ENCODE measurements at places on chromosomes 3 and 15.

DNA sequence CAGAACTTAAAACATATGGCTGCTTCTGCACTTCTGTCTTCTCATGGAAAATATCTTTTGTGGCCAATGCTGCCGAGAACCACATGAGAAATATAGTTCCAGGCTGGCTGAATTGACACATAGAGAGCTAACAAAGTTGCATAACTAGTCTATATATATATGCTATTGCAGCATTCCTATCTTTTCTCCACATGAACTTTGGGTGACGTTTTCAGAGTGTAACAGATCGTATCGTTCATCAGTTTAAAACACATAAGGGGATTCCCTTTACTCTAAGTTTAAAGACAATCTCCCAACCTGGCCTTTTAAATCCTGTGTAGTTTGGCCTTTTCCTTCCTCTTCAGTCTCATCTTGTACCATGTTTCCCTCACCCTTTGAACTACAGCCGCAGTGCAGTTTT lies 394.2 kb upstream of the CBLB start:
- DNase-seq, result no peak

DNA sequence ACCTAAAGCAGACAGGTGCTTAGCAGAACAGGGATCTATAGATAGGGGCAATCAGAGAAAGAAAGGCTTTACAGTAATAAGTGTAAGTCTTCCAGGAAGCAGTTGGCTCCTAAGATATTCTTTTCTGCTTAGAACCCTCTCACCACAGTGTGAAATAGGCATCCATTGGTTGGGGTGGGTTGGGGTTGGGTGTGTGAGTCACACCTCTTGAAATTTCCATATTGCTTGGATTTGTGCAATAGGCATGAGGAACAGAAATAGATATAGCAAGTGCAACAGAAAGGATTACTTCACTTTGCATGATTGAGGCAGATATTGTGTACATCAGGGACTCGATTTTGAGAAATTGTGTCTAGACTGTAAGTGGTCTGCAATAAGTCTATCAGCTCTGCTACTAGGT lies 200.1 kb upstream of the GAP43 start:
- no peak for DNase-seq

DNA sequence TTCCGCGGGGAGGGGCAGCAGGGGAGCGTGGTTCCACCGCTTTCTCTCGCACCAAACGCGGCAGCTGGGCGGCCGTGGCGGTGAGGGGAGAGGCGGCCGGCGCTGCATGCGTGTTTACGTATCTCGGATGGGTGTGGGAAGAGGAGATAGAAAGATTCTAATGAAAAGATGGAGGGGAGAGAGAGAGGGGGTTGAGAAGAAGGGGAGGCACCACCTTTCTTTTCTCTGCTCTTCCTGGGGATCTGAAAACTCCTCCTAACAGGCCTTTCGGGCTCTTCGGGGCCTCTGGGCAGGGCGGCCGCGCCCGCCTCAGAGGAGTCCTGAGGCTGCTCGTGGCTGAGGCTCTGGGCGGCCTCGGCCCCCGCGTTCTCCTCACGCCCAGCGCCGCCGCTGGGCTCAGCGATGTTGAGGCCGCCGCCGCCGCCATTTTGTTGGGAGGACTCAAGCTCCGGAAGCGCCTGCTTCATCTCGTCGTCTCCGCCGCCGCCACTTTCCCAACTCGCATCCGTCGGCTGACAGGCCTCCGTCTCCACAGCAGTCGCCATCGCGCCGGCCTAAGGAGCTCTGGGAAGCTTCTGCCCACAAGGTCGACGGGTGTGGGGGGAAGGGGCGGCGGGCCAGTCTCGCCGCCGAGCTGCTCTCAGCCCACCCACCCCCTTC lies 473 bp downstream of the TASOR start:
- peak; percentile 54 for DNase-seq

DNA sequence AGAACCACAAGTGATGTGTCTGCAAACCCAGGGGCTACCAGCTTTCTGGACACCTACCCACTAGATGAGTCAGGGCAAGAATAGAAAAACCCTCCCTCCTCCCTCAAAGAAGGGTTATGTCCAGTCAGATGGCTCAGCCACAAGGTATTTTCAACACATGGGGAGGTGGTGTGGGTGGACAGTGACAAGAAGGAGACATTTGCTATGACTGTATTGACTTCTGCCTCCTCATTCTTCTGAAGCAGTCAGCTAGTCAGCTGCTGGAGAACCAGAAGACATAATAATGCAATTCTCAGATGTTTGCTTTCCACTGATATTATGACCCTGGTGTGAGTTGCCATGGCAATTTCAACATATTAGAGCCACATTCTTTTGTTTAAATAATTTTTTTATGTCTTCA lies 66.7 kb upstream of the GOLGA8B start:
- DNase-seq, result peak; percentile 71

DNA sequence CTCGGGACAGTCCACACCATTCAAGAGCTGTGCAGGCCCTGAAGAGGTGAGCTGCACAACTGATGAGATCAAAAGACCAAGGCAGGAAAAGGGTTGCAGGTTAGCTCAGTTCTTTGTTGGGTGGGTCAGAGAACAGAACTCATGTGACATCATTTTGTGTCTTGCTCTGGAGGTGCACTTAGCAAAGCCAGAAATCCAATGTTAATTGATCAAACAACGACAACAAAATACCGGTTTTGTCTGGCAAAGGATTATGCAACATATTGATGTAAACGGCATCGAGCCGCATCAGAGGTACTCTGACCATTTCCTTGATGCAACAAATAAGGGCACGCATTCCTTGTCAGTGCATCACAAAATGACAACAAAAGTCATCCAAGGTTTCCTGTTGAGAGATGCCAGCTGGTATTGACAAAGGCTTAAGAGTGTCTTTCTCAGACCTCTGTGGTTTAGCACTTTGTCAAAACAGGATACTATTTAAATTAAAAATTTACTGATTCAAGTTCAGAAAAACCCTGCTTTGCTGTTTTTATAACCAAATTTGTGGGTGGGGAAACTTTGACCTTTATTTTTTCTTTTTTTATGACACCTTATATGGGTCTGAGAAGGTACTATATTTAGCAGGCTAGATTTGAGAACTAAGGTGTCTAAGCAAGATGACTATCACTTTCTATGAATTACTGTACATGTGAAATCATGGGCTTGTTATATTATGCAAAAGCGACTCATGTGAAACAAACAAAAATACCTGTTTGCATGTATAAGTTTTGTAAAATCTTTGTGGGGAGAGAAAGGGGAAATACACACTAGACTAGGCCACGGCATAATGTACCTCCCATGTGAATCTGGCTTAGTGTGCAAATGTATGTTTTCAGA lies 496.1 kb downstream of the FOXP1 start:
- no peak for DNase-seq

DNA sequence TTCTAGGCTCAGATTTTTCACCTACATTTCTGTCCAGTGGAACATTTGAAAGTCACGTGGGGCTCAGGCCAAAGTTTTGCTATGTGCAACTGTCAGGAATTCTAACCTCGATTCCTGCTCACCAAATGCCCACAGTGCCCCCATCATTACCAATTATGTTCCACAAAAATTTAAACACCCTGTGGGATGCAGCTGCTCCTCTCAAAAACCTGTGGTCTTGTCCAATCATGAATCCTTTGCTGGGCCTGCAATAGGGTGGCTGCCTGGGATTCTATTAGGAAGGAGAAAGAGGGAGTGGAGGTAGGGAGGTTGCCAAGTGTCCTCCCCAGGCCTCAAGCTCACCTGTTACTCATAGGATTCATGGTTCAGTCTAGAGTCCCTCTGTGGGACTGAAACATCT lies 68.1 kb downstream of the RHCG start:
- DNase-seq, result no peak

- DNase-seq, result no peak
Observed at GRCh38 chr3:104367000-104367399, 999.7 kb upstream of the ALCAM start.

GRCh38 chr15:26720546-26720945 lies 52.3 kb downstream of the GABRB3 start:
- DNase-seq, result no peak

DNA sequence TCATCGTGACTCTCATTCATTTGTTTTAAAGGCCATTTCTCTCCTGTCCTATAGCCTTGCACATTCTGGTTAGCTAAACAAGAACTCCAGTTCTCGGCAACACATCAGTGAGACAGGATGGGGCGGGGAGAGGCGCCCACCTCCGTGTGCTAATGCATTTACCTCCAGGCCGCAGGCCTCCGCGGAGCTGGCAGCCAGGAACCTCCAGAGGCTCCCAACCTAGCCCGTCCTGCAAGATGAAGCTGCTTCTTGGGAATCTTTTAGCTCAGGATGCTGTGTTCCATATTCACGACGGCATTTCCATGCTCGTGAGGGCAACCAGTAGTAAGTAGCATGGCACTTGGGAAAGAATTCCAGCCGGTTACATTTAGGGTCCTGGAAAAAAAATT lies 47.9 kb downstream of the RGMA start:
- no peak for DNase-seq

DNA sequence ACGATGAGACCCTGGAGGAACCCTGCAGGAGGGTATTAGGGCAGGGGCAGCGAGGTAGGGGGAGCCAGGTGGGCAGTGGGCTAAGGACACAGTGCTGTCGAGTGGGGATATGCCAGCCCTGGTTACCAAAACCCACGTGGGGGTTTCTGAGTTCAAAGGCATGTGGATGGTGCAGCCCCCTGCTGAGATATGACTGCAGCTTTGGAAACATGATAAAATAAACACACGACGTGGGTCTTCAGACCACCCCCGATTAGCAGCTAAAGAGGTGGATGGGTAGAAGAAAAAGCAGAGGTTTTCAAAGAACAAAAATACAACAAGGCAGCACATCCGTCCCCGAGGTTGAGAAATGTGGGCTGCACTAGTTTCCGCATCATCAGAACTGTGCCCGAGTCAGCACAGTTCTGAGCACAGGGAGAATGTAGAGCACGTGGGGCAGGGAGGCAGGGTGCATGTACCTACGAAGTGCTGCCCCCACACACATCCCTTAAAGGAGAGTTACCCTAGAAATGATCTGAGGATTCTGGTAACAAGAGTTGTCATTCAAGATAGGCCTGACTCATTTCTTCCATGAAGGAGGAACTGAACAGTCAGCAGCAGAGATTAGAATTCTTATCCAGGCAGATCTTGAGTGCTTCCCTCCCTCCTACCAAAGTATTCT lies 121.3 kb downstream of the RPLP1 start:
- DNase-seq, result peak; percentile 27

- no peak for DNase-seq
Observed at GRCh38 chr15:66956672-66957430, 108.6 kb upstream of the SMAD3 start.

GRCh38 chr15:25514522-25514921 lies 75.7 kb upstream of the UBE3A start:
- no peak for DNase-seq

DNA sequence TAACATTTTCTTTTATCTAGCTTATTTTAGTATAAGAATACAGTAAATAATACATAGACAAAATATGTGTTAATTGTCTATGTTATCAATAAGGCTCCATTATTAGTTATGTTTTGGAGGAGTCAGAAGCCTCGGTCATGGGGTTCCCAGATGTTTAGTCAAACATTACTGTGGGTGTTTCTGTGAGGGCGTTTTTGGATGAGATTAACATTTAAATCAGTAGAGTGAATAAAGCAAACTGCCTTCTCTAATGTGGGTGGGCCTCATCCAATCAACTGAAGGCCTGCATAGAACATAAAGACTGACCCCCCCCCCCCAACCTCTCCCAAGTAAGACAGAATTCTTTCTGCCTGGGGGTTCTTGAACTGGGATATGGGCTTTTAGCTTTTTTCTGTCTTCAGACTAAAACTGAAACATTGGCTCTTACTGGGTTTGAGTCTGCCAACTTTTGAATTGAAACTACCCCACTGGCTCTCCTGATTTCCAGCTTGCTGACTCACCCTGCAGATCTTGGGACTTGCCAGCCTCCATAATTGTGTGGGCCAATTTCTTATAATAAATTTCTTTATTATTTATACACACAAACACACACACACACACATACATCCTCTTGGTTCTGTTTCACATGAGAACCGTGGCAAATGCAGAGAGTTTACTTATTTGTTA lies 192.0 kb downstream of the TPRG1 start:
- DNase-seq, result no peak

GRCh38 chr3:50359760-50360110 lies 414 bp upstream of the TMEM115 start:
- DNase-seq, result no peak

GRCh38 chr15:51869060-51869421 lies 39.6 kb downstream of the TMOD3 start:
- peak; percentile 86 for DNase-seq

DNA sequence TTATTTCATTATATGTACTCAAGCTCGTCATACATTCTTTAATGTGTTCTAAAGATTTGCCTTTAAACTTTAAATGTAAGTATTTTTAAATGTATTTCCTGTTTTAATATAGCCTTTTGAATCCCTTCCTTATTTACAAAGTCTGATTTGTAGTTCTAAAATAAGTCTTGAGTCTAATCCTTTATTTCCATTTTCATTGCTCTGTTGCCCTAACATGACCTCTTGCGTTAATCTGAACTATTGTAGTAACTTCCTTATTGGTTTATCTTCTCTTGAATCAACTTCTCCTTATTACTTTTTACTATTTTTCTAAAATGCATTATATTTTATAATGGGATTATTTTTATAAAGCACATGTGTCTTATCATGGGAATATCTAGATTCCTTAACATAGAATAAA lies 24.0 kb downstream of the KNL1 start:
- no peak for DNase-seq

DNA sequence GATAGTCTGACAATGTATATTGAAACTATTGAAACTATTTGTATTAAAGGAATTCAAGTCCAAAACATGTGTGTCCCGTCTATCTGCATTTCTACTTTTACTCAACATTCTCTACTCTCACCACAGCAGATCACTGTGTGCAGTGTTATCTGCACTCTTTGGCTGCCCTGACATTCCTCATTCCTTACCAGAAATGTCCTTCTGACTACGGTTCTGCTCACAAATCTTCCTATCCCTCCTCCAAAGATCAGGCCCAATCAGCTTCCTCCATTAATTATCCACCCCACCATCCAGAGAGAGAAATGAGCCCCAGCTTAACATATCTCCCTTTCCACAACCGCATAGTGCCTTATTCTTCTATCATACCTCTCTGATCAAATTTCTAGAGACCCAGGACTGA lies 94.7 kb downstream of the TBL1XR1 start:
- no peak for DNase-seq

- peak; percentile 83 for DNase-seq
Observed at GRCh38 chr3:16550676-16551341, 37.3 kb upstream of the RFTN1 start.

GRCh38 chr3:122258757-122259371 lies 66.2 kb upstream of the CSTA start:
- DNase-seq, result peak; percentile 55

DNA sequence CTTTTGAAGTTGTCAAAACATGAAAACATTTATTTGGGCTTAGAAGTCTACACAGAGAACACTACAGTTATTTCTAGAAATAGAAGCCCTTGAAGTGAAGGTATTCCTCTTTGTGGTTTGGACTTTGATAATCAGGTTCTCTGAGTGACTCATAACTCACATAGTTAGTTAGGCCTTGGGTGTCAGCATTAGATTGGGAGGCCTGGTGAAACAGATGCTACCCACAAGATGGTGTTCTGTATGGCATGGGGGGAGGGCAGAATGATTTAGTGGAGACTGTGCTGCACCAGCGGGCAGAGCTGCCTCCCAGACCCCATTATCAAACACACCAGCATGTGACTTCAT lies 108.9 kb upstream of the ETV5 start:
- DNase-seq, result no peak

GRCh38 chr3:48247401-48247811 lies 6.5 kb downstream of the ZNF589 start:
- DNase-seq, result no peak
